ENCODE measurements at places on chromosomes 6 and 20.

DNA sequence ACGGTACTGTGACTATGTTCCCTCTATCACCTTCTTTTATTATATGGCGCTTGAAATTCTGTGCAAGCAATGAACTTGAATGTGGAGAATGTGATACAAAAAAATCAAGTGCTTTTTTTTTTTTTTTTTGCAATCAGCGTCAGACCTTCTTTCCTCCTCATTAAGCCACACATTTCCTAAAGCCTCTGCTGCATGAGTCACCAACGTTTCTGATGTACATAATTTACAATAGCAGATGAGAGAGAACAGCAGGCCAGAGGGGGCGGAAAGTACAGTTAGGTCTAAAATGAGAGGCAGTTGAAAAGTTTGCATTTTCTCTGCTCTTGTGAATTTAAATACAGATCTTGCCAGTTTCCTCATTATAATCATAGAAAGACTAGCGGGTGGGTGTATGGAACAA is 114.6 kb upstream of the RIPOR2 start:
- DNase-seq = no peak

DNA sequence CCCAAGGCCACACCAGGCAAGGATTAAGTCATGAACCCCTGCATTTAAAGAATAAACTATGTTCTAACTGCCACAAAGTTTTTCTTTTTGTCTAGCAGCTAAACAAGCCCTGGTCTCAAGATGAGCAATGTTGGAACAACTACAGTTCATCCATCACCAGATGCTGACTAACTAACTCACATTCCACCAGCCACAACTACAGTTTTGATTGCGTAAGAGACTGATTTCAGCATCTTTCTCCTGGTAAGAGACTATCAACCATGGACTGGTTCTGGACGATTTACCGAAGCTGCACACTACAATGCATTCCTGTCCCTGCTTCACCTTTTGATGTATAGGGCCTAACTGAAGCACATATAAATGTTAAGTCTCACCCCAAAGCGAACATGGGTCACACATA is 43.0 kb downstream of the F13A1 start:
- DNase-seq = no peak

DNA sequence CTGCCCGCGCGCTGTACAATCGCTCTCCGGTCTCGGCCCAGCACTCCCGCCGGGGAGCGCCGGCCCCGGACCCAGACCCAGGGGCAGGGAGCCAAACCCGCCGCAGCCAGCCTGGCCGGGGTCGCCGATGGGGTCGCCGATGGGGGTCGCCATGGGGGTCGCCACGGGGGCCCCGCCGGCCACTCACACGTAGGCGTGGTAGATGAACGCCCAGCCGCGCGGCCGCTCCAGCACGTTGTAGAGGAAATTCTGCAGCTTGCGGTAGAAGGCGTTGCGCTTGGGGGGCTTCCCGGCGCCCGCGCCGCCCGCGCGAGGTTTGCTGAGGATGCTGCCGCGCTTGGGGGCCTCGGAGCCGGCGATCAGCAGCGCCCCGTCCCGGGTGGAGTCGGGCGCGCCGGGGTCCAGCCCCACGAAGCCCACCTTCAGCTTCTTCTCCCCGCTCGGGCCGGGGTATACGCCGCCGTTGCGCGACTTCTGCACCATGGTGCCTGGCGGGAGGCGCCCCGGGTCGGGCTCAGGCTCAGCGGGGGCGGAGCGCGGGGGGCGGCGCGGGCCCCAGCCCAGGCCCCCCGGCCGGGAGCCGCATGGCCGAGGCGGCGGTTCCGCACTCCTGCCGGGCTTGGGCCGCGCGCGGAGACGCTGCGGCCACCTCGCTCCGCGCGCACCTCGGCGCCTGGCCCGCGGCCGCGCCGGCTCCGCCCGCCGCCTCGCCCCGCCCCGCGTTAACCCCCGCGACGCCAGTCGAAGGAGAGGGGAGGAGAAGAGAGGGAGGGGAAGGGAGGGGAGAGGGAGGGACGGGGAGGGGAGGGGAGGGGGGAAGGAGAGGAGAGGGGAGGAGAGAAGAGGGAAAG is at the start of gene KCNQ2:
Gene KCNQ2, minus strand, starts transcription at position 675 of the 851 bp plus-strand sequence. Its CDS starts 192 bp downstream, at position 483.
- DNase-seq = no peak

- DNase-seq = no peak
These were observed 16.0 kb downstream of the PMEPA1 start for GRCh38 chr20:57693670-57694329.

DNA sequence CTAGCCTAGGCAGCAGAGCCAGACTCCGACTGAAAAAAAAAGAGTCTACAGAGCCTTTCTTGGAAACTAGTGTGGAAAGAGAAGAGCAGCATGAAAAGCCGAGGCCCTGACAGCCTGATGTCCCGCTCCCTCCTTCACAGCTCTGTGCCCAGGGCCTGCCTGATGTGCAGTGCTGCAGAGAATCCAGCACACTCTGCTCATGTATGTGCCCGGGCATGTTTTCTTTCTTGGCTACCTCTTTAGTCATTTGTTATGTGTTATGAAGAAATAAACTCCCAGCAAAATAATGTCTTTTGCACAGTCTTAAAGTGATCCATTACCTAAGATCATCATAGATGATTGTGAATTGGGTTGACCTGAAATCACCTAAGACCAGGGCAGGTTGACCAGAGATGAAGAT is 78.1 kb upstream of the EZR start:
- no peak for DNase-seq

DNA sequence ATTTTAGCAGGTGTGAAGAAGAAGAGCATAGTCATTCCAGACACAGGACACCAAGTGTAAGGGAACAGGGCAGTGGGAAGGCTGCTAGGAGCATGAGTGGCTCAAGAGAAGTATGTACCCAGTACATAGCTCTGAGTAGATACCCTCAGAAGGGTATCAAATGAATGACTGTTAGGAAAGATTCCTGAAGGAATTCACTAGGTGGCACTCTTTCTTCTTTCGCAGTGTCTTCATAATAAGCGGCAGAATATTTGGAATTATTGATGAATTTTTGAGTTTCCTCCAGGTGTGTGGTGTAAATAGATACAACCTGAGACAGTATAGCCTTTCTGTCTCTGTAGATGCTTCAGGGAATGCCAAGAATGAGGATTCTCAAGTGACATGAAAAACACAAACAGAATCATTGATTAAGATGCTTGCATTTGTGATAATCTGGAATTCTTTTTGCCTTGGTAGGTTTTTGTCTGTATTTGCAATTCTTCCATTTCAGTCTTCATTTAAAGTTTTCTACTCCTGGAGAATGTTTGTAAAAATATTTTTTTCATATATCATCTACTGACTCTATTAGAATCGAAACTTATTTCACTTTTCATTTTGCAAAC is 264.3 kb upstream of the RIMS1 start:
- DNase-seq = no peak
